ENCODE measurements at places on chromosomes 4 and X.

DNA sequence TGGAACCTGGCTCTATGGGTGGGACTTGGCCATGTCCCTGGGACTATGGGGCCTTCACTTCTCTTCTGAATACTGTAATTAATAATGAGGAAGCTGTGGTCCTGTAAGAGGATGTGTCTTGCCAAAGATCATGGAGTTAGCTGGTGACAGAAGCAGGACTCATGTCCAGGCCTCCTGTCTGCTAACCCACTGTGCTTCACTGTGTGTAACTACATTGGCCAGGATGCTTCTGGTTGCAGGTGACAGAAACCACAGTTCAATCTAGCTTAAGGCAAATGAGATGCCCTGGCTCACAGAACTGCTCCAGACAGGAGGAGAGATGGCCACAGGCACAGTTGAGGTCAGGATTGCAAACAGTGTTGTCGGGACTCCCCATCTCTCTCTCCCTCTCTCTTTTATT, 3.1 kb downstream of the MTMR1 start:
- no peak for DNase-seq

DNA sequence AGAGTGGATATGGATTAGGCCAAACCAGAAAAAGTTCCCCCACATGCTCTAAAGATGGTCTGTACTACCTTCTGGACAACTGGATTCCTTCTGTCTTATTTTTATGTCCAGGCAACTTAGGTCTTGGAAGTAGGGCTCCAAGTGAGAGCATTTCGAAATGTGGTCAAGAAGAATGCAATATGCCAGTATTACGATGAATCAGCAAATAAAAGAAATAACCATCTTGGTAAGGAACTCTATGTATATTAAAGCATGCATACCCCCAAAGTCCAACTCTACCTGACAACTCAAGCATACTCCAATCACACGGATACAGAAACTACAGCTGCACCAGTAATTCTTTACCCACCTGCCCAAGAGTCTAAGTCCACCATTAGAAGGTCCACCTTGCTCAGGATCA, 234.5 kb downstream of the HNRNPD start:
- no peak for DNase-seq

- no peak for DNase-seq
These were observed 423.1 kb downstream of the ADAM29 start for GRCh38 chr4:175341203-175341755.

DNA sequence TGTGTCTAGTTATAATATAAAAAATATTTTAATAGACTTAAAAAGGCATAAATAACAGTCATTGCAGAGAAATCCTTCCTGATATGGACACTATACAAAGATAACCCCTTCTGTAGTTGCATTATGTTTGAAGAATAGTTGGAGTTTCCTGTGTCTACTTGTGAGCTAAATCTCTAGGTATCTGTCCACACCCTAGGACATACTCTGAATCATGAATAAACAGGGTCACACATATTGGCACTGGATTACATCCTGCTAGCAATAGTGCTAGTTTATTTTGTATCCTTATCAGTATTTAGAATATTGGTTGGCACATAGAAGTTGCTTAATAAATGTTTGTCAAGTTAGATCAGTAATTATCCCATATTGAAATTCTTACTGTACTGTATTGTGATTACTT, 173.9 kb downstream of the GRXCR1 start:
- no peak for DNase-seq

DNA sequence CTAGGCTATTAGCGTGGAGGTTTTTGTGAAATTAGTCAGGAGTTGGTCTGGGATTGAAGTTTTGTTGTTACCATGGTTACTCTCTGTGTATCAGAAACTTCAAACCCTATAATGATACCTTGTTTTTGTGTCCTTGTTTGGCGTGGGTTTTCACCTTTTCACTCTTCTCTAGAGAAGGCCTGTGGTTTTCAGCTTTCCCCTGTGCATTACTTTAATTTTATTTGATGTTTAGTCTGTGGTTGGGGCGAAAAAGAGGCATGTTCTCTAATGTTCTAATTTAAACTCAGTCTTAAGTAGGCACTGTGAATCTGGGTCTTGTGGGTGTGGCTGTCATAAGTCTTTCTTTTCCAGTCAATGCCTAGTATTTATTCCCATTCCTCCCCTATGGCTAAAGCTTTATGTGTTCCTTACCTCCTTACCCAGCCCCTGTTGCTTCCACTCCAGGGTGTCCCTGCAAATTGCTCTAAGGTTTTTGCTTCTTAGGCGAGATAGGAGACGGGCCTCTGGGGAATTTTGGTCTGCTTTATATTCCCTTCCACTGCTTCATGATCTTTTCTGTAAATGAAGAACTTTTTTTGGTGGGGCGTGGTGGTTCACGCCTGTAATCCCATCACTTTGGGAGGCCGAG, 326.3 kb upstream of the ZCCHC13 start:
- peak; percentile 34 for DNase-seq

- peak; percentile 63 for DNase-seq
These were observed 92.9 kb downstream of the EGF start for GRCh38 chr4:110005461-110006056.

- no peak for DNase-seq
These were observed 30.7 kb downstream of the SYAP1 start for GRCh38 chrX:16750136-16750535.

DNA sequence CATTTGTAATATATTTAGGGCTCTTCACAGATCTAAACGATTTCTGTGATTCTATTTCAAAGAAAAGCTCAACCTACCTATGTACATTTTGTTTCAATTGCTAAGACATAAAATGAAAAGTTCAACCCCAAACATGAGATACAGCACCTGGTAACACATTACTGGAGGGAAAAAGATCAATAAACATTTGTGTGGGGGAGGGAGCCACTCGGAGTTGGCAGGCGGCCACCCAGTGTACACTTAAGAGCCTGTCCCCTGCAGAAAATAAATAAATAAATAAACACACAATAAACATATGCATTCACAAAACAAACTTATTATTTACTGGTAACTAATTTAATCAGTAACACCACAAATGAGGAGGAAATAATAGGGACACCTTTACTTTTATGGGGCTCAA, 19.3 kb downstream of the PRSS48 start:
- DNase-seq: no peak

DNA sequence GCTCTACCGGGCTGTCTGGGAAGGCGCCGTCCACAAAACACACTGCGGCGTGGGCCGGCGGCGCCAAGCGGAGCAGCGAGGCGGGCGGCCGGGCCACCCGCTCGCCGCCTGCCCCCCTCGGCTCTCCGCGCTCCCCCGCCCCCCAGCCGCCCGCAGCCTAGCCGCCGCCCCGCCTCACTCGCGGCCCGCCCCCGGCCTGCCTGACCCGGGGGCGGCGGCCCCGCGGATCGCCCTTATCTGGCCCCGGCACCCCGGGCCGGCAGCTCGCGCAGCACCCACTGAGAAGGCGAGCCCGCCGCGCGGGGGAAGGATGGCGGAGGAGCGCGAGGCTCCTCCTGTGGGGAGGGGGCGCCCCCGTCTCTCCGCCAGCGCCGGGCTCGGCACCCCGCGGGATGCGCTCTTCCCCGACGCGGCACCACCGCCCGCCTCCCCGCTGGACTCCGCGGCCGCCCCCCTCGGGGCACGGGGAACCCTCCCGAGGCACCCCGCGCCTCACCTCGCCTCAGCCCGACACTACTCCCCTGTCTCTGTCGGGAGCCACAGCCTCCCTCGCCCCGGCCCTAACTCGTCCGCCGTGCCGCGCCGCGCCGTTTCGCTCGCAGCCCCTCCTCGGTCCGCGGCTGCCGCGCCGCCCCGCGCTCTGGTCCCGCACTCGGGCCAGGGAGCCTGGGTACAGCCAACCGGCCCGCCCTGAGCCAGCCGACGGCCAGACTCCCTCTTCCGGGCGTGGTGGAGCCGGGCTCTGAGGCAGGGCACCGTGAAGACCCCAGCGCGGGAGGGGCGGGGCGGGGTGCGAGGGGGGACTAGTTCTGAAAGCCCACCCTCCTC, 566 bp downstream of the ATP11C start:
- no peak for DNase-seq

DNA sequence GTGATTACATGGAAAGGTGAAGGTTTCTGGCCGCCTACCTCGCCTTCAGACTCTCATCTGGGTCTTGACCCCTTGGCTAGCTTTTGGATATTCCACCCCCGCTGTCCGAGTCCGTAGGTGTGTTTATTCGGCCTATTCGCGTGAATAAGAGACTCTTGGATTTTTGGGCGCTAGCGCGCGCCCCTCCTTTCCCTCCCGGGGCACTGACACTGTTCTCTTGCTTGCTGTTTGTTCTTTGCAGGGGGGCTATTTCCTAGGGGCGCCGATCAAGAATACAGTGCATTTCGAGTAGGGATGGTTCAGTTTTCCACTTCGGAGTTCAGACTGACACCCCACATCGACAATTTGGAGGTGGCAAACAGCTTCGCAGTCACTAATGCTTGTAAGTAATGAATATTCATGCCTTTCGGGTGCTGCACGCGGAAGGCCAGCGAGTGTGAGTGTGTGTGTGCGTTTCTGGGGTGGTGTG, 932 bp downstream of the GRIA2 start:
- DNase-seq: no peak

DNA sequence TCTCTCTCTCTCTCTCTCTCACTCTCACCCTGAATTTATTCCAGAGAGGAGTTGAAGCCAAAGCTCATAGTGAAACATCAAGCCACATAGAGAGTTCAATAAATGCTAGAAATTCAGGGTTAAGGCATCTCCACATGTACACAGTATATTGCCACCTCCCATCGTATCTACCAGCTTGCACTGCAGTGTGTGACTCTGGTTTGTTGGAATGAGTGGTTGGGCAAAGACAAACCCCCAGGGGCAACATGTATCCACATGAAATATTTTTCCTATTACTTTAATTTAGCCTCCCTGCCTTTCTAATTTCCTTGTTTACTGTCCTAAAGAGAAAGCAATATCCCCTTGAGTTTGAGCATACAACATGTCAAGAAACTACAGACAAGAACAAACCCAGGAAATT, 247.3 kb downstream of the SPATA18 start:
- DNase-seq: no peak

DNA sequence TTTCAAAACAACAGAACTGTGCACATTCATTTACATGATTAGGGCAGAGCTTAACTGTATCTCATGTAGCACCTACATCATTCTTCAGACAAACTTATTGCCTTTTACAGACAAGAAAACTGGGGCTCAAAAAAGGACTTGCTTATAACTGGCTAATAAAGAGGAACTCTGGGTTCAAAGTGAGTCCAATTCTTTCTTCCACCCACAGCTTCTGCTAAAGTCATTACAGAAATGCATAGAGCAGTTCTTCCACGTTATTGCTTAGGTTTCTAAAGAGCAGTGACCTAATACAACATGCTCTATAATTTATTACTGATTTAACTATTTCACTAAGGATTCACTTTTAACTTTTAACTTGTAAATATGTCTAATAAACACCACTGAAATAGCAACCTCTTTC, 60.6 kb downstream of the ELOVL6 start:
- no peak for DNase-seq

DNA sequence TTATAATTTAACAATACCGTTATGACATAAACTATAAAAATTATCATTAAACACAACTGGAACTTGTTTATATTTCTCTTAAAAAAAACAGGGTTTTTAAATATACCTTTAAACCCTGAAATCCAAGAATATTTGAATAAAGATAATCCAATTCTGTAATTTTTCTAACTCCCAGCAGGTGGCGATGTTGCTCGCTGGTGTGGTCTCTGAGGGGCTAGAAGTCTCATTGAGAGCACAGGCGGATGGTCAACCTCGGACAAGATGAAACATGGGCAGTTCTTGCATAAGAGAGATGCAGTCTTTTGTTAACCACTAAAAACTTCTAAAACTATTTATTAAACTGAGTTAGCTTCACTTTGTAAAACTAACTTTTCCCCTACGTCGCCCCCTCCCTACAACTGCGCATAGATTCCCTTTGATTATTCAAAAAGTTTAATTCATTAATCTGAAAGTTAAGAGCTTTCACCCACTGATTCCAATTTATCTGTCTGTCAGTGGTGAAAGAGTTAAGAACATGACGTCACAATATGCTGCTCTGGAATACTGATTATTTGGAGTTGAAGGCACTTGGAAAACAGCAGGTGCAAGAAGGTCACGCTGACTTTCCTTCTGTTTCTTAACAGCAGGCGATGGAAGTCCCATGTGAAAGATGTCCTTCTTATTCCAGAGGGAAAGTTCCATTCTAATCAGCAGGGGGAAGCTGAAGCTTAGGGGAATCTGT, 29.5 kb downstream of the DMP1 start:
- DNase-seq: peak; percentile 42

- no peak for DNase-seq
These were observed 64.4 kb upstream of the IBSP start for GRCh38 chr4:87734936-87735335.

DNA sequence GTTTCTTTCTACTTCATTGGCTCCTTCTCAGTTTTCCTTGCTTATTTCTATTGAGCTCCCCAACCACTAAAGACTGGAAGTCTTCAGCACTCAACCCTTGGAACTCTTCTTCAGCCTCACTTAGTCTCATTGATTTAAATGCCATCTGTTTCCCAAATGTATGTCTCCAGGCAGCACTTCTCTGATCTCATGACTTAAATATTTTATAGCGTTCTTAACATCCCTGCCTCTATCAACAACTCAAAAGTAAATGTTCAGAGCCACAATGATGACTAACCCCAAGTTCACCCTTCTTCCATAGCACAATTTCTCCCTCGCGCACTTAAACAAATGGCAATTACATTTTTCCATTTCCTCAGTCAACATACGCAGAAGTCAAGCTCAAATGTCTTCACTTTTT, 1393.3 kb downstream of the ARAP2 start:
- no peak for DNase-seq

DNA sequence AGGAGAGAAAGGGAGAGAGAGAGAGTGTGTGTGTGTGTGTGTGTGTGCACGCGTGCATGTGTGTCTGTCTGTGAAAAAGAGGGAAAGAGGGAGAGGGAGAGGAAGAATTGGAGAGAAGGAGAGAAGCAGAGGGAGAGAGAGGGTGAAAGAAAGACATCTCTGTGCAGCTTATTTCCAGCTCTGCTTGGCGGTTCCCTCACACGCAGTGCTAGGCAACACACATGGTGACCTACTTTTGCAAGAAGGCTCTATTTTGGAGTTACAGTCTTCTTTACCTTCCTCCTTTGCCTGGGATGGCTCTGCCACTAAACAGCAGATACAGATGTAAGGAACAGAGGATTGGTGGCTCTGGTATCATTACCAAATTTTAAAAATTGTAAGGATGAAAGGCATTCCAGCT, 40.1 kb downstream of the SLC16A2 start:
- DNase-seq: no peak

DNA sequence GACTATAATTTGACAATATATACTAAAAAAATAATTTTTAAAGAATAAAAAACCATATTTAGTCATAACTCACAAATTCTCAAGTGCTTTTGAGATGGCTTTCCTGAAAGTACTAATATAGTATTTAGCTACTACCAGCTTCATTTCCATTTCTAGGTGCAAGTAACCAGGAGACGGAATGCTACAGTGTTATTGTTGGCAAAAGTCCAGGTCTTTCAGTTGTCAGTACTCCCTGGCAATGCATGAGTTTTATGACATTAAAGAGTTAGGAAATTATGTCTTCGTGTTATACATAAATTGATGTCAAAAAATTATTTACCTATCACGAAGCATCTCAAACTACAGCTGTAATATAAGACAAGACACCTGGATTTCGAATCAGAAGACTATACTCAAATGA, 45.0 kb downstream of the TMEM47 start:
- no peak for DNase-seq
